Progenitor cell of endocrine pancreas (in vitro differentiated cells): ENCODE measurements at places on chromosomes 2 and 18.

DNA sequence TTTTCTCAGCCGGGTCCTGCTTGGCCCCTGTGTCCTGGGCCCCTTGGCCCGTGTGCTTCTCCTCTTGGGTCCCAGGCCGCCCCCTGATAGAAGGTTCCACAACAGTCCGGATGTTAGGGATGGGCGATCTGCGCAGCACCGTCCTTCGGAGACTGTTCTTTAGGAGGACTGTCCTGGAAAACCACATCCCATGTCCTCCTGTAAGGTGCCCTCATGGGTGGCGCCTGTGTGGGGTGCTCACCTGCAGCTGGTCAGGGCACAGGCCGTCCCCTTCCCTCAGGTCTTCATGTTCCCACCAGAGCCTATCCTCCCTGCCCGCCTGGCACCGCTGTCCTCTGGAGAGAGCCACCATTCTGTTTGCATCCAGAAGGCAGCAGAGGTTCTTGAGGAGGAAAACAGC, 50.0 kb downstream of the CTDP1 start:
- DNase-seq, result no peak

- no peak for DNase-seq
These were observed 9.5 kb upstream of the SATB2 start for GRCh38 chr2:199467066-199467822.

DNA sequence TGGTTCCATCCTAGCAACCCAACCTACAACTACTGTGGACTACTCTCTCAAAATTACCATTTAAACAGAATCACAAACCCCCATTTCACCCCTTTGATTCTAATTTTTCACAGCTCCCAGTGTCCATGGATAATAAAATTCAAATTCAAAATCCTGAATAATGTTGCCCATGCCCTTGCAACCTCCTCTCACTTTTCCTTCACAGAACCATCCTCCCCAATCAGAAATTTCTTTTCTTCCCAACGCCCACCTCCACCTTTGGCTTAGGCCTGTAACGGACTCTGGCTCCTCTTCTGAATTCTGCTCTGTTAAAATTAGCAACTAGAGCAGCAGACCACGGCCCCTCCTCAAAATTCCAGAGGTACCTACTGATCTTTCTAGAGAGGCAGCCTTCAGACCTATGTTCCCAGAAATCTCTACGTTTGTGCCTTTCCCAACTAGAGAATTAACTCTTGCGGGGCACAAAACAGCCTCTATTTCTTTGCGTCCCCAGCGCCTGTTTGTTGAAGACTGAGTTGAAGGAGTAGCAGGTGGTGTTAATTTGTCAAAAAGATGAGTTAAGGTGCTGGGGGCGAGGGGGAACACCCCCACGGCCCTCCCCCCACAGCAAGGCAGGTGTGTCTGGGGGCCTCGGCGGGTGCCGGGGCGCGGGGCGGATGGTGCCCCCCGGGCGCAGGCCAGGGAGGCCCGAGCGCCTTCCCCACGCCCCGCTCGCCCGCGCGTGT, 428 bp upstream of the MAP3K20 start:
- DNase-seq, result no peak

DNA sequence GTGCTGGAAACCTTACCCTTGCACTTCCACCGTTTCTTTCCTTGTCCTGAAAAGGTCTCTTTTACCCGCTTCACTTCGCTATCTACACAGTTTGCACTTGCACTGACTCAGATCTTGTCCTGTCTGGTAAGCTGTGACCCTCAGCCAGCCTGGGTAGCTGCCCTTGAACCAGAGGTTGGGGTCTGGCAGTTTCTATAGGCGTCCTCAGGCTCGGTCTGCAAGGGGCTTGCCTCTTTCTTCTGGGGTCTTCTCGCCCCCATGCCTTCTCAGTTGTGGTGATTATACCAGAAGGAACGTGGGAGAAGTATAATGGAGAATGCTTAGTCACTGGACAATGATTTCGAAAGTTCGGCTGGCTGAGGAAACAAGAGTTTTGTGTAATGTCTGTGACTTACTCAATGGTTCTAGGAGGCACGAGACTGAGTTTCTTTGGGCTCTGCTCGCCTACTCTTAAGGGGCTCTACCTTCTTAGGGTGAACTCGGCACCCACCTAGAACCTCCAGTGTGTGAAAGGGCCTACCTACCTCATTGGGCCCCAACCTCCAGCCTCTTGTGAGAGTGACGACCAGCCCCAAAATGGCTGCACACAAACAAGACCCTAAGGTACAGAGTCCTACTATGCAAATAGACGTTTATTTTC, 6.9 kb upstream of the STAT1 start:
- no peak for DNase-seq

- no peak for DNase-seq
These were observed 250.0 kb downstream of the SMAD2 start for GRCh38 chr18:47680488-47680887.

DNA sequence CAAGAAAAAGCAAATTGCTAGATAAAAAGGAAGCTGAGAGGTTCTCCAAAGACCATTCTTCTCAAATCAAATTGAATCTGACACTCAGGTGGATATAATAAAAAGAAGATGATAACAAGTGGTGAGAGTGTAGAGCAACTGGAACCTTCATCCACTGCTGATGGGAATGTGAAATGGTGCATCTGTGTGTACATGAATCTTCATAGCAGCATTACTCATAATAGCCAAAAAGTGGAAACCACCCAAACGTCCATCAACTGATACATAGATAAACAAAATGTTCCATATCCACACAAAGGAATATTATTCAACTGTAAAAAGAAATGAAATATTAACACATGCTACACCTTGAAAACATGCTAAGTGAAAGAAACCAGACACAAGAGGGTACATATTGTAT, 357.2 kb upstream of the EPHA4 start:
- no peak for DNase-seq

- DNase-seq, result no peak
These were observed 221.8 kb downstream of the FHOD3 start for GRCh38 chr18:36519358-36519757.
